ENCODE measurements at places on chromosomes 5 and 9.

DNA sequence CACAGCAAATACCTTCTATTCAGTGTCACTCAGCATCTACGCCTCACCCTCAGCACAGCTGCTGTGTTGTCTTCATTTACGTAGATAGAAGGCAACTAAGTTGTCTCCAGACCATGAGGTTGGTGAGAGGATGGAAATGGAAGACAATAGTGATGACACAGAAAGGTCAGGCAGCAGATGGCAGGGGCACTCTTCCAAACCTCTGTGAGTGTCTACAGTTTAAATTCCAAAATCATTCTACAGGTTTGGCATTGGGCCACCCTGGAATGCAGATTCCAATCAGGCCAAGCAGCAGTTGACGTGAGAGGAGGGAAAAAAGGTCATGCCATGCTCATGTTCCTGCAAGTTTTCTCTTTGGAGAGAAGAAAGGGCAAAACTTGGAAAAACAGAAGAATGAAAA, 68.7 kb upstream of the ADAMTSL1 start:
- DNase-seq = no peak

DNA sequence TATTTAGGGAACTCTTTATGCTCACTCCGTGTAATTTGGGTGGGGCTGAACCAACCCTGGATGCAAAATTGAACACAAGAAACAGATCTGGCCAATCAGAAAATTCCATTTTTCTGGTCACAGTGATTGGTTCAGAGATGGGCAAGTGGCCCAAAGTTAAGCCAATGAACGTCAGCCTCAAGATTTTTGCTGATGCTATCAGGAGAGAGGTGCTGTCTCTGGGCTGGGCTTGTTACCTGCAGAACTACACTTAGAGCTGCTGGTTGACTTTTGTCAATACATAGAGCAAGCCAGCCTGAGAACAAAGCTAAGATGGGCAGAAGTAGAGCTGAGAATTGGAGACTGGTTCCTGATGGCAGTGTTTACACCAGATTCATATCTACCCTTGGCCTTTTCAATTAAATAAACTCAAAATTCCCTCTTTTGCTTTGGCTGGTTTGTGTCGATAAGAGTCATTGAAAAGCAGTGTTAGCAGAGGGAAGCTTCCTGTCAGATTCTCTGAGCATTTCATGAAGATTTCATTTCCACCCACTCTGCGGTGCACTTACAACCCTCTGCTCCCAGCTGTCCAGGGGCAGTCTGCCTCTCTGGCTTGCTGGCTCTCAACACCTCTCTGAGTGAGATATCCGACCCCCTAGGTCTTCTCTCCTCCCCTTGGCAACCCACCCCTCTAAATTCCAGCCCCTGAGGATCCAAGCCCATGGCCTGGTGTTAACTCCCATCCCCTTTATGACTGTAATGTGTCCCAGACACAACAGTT, 64.5 kb upstream of the PPARGC1B start:
- no peak for DNase-seq

DNA sequence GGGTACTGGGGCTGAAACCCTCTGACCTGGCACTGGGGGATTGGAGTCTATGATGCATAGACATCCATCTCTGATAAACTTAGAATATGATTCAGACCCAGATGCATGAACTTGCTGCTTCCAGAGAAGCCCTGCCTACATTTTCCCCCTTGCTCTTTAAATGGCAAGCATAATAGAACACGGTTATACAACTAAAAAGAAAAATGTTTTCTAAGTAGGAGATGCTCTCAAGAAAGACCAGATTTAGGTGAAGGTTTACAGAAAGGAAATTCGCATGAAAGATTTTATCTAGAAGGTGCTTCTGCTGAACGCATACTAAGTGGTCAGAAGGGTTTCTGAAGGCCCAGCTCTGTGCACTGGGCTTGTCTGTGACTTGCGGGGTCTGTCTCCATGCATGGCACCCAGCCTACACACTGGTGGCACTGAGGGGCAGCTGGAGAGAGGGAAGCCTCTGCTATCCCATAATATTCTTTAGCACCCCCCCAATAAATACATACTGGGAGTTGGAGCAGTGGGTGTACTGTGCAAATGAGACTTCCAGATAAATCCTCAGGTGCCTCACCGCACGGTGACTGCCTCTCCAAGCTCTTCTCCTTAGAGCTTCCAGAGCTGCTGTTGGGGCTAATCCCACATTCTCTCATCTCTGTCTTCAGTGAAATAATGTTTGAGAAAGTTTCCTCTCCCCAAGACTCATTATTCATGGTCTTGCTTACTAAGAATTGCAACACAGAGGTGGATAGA, 114.6 kb downstream of the FSTL4 start:
- DNase-seq = no peak

DNA sequence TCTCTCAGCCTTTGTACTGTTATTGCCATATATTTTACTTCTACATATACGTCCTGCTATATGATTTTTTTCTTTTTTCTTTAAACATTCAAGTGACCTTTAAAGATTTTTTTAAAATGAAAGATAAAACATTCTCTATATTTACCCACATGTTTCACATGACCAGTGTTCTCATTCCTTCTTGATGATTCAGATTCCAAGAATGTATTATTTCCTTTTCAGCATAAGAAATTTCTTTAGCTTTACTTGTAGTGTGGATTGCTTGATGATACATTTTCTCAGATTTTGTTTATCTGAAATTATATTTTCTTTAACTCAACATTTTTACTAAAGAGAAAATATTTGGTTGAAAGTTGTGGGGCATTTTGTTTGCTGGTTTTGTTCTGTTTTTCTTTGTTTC, 792.1 kb downstream of the BRINP1 start:
- no peak for DNase-seq

DNA sequence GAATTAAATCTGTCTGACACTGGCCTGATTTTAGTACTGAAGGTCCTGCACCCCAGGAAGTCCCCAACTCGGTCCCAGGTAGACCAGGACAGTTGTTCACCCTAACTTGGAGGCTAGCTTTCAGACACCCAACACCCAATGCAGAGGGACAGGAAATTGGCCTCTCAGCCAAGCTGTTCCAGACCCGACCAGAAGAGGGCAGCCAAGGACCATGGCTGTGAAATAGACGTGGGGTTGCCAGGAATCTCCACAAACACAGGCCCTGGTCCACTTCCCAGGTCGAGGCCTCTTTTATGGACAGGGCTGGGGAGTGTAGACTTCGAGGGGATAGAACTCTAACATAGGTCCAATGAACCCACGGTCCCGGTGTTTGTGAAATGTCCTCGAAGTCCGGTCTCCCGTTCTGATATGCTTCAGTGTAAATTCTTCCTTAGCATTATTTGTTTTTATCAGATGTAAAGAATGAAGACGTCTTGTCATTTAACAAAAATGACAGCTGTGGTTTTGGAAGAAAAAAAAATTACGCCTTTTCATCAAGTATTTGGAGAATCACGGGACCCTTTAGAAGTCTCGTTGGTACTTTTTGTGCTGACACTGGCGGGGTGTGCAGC, 260.3 kb upstream of the ADAMTS16 start:
- peak; percentile 53 for DNase-seq

DNA sequence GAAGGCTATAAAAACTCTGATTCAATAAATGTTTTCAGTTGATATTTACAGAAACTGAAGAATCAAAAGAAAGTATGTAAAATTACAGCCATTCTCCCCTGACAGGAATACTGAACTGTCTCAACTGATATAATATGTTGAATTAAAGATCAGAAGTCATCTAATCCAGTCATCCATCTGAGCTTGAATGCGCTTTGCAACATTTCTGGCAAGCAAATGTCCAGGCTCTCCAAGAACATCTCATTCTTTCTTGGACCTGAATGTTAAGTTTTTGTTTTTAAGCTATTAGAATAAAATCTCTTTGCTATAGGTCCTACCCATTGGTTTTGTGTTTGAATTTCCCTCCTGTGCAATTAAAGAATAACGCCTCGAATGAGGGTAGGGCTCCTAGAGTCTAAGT, 120.5 kb downstream of the MPDZ start:
- DNase-seq = no peak

GRCh38 chr5:108942701-108943100, 195.0 kb downstream of the FER start:
- DNase-seq = no peak

DNA sequence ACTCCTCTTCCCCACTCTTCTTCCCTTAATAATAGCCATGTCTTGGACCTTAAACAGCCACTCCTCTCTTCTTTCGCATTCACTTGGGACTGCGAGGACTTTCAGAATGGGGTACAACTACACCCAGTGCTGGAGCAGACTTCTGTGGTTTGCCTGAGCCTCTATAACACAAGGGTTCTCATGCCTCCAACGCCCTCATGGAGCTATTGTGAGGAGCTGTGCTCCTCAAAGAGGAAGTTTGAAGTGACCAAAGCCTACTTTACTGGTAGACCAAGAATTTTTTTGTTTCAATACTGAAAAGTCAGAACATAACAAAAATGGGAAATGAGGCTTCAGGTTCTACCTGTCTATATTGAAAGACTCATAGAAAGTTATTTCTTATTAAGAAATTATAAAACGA, 316.4 kb downstream of the PIK3R1 start:
- no peak for DNase-seq

- DNase-seq = no peak
Measured at GRCh38 chr5:118956727-118957126, 31.6 kb downstream of the DTWD2 start.

Data from GM19239 (cell line).